Stomach (tissue), 19 donors: ENCODE measurements at places on chromosomes 11 and 22. TPM values are rescaled to one million over a fixed set of nuclear protein-coding genes. Genes with fewer than 3 reads are reported as not detected.

DNA sequence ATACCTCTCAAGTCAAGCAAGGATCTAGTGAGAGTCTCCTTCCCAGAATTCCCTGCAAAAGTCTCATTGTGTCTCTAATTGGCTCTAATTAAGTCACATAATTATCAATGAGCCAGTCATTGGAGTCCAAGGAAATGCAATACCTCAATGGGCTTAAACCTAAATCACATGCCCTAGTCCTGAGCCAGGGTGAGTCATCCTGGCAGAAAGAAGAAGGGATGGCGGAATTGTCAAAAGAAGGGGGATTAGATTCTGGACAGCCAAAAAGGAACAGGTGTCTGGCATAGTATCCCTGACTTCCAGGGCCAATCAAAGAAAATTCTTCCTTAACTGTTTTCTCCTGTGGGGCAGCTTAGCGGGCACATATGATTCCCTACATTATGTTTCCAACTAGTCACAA lies 25.1 kb upstream of the LDLRAD3 start:
- no peak overlapping the region for H3K27ac ChIP-seq
- H3K36me3 ChIP-seq: no peaks in the 10 kb centered on the region
- H3K4me1 ChIP-seq: no peaks in the 10 kb centered on the region
- no peak overlapping the region for H3K4me3 ChIP-seq
- no peak for DNase-seq

- no peak overlapping the region for H3K27ac ChIP-seq
- no peaks in the 10 kb centered on the region for H3K27me3 ChIP-seq
Observed at GRCh38 chr11:17366495-17366894, 14.9 kb downstream of the NCR3LG1 start.

GRCh38 chr22:43883012-43883661 lies 8.7 kb downstream of the PNPLA5 start:
- H3K4me1 ChIP-seq: no peaks in the 10 kb centered on the region
- peaks cover 15% of the 10 kb centered on the region for H3K27me3 ChIP-seq
- H3K36me3 ChIP-seq: no peaks in the 10 kb centered on the region

- DNase-seq: no peak
- no peaks in the 10 kb centered on the region for H3K27me3 ChIP-seq
- H3K36me3 ChIP-seq: peaks cover 17% of the 10 kb centered on the region
- H3K4me3 ChIP-seq: no peak overlapping the region
- H3K4me1 ChIP-seq: no peaks in the 10 kb centered on the region
Observed at GRCh38 chr11:110587972-110588371, 124.3 kb downstream of the ARHGAP20 start.

DNA sequence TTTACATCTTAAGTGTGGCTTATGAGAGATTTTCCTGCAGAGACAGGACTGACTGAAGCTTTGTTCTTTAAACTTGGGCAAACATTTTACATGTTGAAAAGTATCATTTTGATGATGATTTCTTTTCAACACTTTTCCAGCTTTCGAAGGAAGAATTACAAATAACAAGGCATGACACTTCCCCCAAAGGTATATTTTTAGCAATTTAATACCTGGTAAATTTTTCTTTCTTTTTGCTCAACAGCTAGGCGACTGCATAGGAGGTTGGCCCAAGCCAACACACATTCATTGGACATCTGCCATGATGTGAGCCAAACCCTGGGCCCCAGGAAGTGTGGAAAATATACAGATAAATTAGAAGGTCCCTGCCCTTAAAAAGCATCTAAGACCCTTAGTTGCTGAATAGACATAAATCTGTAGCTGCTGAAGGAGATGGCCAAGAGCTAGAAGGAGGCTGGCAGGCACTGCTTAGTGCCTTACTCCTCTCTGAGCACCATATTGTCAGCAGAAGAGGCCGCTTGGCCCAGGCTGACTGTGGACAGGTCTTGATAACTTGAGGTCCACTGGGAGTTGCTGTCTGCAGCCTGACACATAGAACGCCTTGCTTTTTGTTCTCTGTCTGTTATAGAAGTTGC lies 53.3 kb upstream of the CD44 start:
- no peak overlapping the region for H3K4me3 ChIP-seq
- H3K27me3 ChIP-seq: no peaks in the 10 kb centered on the region
- no peak overlapping the region for H3K27ac ChIP-seq
- no peak for DNase-seq

DNA sequence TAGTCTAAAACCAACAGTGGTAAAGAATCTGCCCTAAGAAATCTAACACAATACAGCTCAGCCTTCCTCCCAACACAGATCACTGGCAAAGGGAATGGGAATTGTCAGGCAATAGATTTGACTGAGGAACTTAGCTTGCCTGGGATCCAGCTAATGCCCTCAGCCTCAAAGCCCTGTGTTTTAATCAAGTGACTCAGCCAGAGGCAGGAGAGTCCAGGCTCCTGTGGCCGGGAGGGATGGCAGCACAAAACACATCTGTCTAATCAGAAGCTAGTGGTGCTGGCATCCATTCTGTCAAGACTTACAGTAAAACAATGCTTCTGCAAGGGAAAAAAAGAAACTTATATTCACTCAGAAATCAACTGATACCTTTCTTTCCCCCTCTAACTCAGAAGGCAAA lies 5.6 kb downstream of the SYTL2 start:
- H3K4me3 ChIP-seq: no peak overlapping the region
- H3K27ac ChIP-seq: no peak overlapping the region
- peaks cover 13% of the 10 kb centered on the region for H3K4me1 ChIP-seq
- H3K27me3 ChIP-seq: no peaks in the 10 kb centered on the region

GRCh38 chr11:31805037-31805628 lies 6.0 kb downstream of the PAX6 start:
- peaks cover 34% of the 10 kb centered on the region for H3K4me1 ChIP-seq
- H3K4me3 ChIP-seq: peak overlapping the region; percentile 32
- DNase-seq: peak; percentile 42
- H3K27ac ChIP-seq: no peak overlapping the region
- H3K27me3 ChIP-seq: peaks cover 100% of the 10 kb centered on the region
- H3K36me3 ChIP-seq: no peaks in the 10 kb centered on the region

DNA sequence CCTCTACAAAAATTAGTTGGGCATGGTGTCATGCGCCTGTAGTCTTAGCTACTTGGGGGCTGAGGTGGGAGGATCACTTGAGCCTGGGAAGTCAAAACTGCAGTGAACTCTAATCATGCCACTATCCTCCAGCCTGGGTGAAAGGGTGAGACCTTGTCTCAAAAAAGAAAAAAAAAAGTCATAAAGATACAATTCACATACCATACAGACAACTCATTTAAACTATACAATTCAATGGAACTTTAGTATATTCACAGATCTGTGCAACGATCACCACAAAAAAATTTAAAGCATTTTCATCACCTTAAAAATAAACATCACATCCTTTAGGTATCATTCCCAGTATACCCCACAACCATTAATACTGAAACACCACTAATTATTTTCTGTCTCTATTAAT lies 201.2 kb downstream of the PGR start:
- H3K4me3 ChIP-seq: no peak overlapping the region
- H3K4me1 ChIP-seq: no peaks in the 10 kb centered on the region
- H3K27ac ChIP-seq: no peak overlapping the region
- no peaks in the 10 kb centered on the region for H3K27me3 ChIP-seq
- no peaks in the 10 kb centered on the region for H3K36me3 ChIP-seq

- no peaks in the 10 kb centered on the region for H3K36me3 ChIP-seq
- no peak overlapping the region for H3K4me3 ChIP-seq
- no peak overlapping the region for H3K27ac ChIP-seq
- no peak for DNase-seq
Observed at GRCh38 chr11:12274558-12275197, 102.7 kb upstream of the PARVA start.

- H3K36me3 ChIP-seq: no peaks in the 10 kb centered on the region
- peaks cover 45% of the 10 kb centered on the region for H3K4me1 ChIP-seq
- no peak overlapping the region for H3K4me3 ChIP-seq
- peak; percentile 91 for DNase-seq
- no peaks in the 10 kb centered on the region for H3K27me3 ChIP-seq
Observed at GRCh38 chr22:37196539-37197450, 8.7 kb upstream of the C1QTNF6 start.

- H3K27ac ChIP-seq: no peak overlapping the region
- no peaks in the 10 kb centered on the region for H3K36me3 ChIP-seq
- no peak overlapping the region for H3K4me3 ChIP-seq
- H3K4me1 ChIP-seq: peaks cover 20% of the 10 kb centered on the region
Observed at GRCh38 chr11:115758011-115758410, 253.8 kb upstream of the CADM1 start.

DNA sequence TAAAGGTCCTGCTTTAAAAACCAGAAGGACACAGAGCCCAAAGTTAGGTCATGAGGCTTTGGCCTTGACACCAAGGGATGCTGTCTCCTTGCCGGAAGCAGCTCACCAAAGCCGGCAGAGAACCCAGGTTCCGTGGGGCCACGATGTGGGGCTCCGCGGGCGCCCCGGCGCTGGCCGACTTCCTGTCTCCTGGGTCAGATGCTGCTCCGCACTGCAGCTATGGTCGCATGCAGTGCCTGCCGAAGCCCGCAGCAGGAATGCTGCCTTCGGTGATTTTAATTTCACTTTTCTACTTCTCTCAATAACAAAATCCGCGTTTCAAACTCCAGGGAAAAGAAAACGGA lies 454 bp upstream of the OTUB1 start:
- H3K4me3 ChIP-seq: peak overlapping the region; percentile 96
- peaks cover 29% of the 10 kb centered on the region for H3K36me3 ChIP-seq
- peak overlapping the region; percentile 95 for H3K27ac ChIP-seq
- H3K27me3 ChIP-seq: no peaks in the 10 kb centered on the region

GRCh38 chr11:40338739-40339138 lies 1120.7 kb downstream of the LRRC4C start:
- no peaks in the 10 kb centered on the region for H3K27me3 ChIP-seq
- H3K4me3 ChIP-seq: no peak overlapping the region
- DNase-seq: peak; percentile 2
- H3K4me1 ChIP-seq: no peaks in the 10 kb centered on the region
- no peak overlapping the region for H3K27ac ChIP-seq

GRCh38 chr11:131154351-131154750 lies 216.1 kb upstream of the NTM start:
- no peak for DNase-seq
- H3K4me1 ChIP-seq: no peaks in the 10 kb centered on the region
- no peak overlapping the region for H3K4me3 ChIP-seq
- no peaks in the 10 kb centered on the region for H3K27me3 ChIP-seq
- no peaks in the 10 kb centered on the region for H3K36me3 ChIP-seq

- no peaks in the 10 kb centered on the region for H3K27me3 ChIP-seq
- H3K4me1 ChIP-seq: peaks cover 26% of the 10 kb centered on the region
Observed at GRCh38 chr11:73981051-73981805, 1.4 kb downstream of the UCP2 start.

- no peak for DNase-seq
- no peaks in the 10 kb centered on the region for H3K27me3 ChIP-seq
- H3K4me3 ChIP-seq: no peak overlapping the region
- H3K36me3 ChIP-seq: no peaks in the 10 kb centered on the region
- H3K27ac ChIP-seq: no peak overlapping the region
- H3K4me1 ChIP-seq: no peaks in the 10 kb centered on the region
Observed at GRCh38 chr22:49623715-49624114, 204.0 kb downstream of the BRD1 start.

GRCh38 chr22:23178512-23179254 lies 1.6 kb upstream of the BCR start:
- no peaks in the 10 kb centered on the region for H3K36me3 ChIP-seq
- DNase-seq: peak; percentile 75
- no peak overlapping the region for H3K4me3 ChIP-seq
- peaks cover 54% of the 10 kb centered on the region for H3K4me1 ChIP-seq
- peak overlapping the region; percentile 82 for H3K27ac ChIP-seq

DNA sequence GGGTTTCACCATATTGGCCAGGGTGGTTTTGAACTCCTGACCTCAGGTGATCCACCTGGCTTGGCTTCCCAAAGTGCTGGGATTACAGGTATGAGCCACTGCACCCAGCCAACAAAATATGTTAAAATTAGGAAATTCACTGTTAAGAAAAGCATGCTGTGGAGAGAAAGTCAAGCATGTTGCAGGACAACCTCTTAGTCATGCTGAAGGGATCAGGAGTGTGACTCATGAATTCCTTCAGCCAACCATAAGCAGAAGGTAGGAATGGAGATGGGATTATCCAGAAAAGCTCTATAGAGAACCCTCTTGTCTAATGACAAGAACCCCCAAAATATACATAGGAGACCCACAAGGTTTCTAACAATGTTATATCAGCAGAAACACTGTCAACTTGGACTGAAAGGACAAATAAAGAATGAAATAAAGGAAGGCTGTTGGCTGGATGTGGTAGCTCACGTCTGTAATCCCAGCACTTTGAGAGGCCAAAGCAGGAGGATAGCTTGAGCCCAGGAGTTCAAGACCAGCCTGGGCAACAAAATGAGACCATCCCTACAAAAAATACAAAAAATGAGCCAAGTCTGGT lies 16.0 kb downstream of the MRTFA start:
- no peak overlapping the region for H3K27ac ChIP-seq
- H3K36me3 ChIP-seq: no peaks in the 10 kb centered on the region
- peaks cover 25% of the 10 kb centered on the region for H3K4me1 ChIP-seq
- no peaks in the 10 kb centered on the region for H3K27me3 ChIP-seq
- H3K4me3 ChIP-seq: no peak overlapping the region
- no peak for DNase-seq

Gene ZMAT5
- 19.0 TPM for total RNA-seq

Gene BACE1
- 15.6 TPM for total RNA-seq

Gene ZNF202
- 1.7 TPM for total RNA-seq

Gene MAP6
- total RNA-seq: 3.7 TPM

Gene TOMM22
- total RNA-seq: 24.6 TPM

Gene TPST2
- 21.2 TPM for total RNA-seq

Gene C11orf42
- total RNA-seq: not detected

Gene FOLR2
- 28.6 TPM for total RNA-seq

Gene POLA2
- total RNA-seq: 5.5 TPM

Gene MS4A6E
- total RNA-seq: not detected

Gene RASL10A
- not detected for total RNA-seq

Gene KCNJ1
- total RNA-seq: not detected

Gene NPAS4
- total RNA-seq: 1.7 TPM

Gene IMMP1L
- 28.6 TPM for total RNA-seq

Gene EML3
- total RNA-seq: 112 TPM
